ENCODE measurements at places on chromosomes 16 and 17. TPM values are rescaled to one million over a fixed set of nuclear protein-coding genes. Genes with fewer than 3 reads are reported as not detected.

Gene CENPV
- polyA plus RNA-seq, result 52.4 TPM

Gene DHRS11
- 41.3 TPM for polyA plus RNA-seq

Gene RNF157
- polyA plus RNA-seq, result 5.0 TPM

Gene ZNF469
- 0.94 TPM for polyA plus RNA-seq

Gene FTO
- polyA plus RNA-seq, result 46.8 TPM

Gene RAB26
- polyA plus RNA-seq, result 11.3 TPM

Gene TSPAN10
- 15.2 TPM for polyA plus RNA-seq

Gene DOK4
- 106 TPM for polyA plus RNA-seq

Gene TP53TG3D
- polyA plus RNA-seq, result not detected

Gene MYO15B
- 132 TPM for polyA plus RNA-seq

Gene SMPD3
- 9.5 TPM for polyA plus RNA-seq

Gene RNF151
- polyA plus RNA-seq, result not detected

Gene CHST5
- polyA plus RNA-seq, result not detected

Gene PLA2G10
- polyA plus RNA-seq, result 3.2 TPM

Gene ERN2
- 0.22 TPM for polyA plus RNA-seq

Gene CBX2
- 8.6 TPM for polyA plus RNA-seq

Gene FBXO39
- 0.28 TPM for polyA plus RNA-seq

Gene CYGB
- 13.8 TPM for polyA plus RNA-seq

Gene STRADA
- 24.4 TPM for polyA plus RNA-seq

Gene USP31
- polyA plus RNA-seq, result 3.3 TPM

Gene SKA2
- polyA plus RNA-seq, result 27.0 TPM

Gene SF3B3
- polyA plus RNA-seq, result 165 TPM

Gene IL17C
- polyA plus RNA-seq, result 0.57 TPM

Gene TBC1D3H
- not detected for polyA plus RNA-seq

Gene CALB2
- 6.5 TPM for polyA plus RNA-seq

Gene ST6GALNAC2
- 2.8 TPM for polyA plus RNA-seq

Gene BRIP1
- 1.8 TPM for polyA plus RNA-seq

Gene RTN4RL1
- 0.97 TPM for polyA plus RNA-seq

Gene TMEM114
- polyA plus RNA-seq, result not detected

Gene KIF18B
- polyA plus RNA-seq, result 5.0 TPM

Gene KRTAP4-12
- polyA plus RNA-seq, result not detected

Gene CMTM1
- polyA plus RNA-seq, result 1.8 TPM

Gene DPEP1
- polyA plus RNA-seq, result 106 TPM

Gene DLX4
- polyA plus RNA-seq, result 1.4 TPM

Gene TBC1D3I
- polyA plus RNA-seq, result 0.32 TPM

Data from hepatocyte (in vitro differentiated cells).